Left lung (tissue), 14 donors: ENCODE measurements at places on chromosomes 2 and 18. TPM values are rescaled to one million over a fixed set of nuclear protein-coding genes. Genes with fewer than 3 reads are reported as not detected.
A peak's percentile ranks its signal among the peaks of the same experiment; 100 is the strongest.

The RAB17 gene
- 18.3 TPM for polyA plus RNA-seq

The EIF5B gene
- 54.2 TPM for polyA plus RNA-seq

GRCh38 chr2:64562148-64562784 lies 38.1 kb downstream of the AFTPH start:
- no peak for DNase-seq
- H3K27ac ChIP-seq = no peak overlapping the region
- H3K4me3 ChIP-seq = no peak overlapping the region
- H3K4me1 ChIP-seq = no peaks in the 10 kb centered on the region

- H3K4me1 ChIP-seq = no peaks in the 10 kb centered on the region
- H3K4me3 ChIP-seq = no peak overlapping the region
- no peaks in the 10 kb centered on the region for H3K36me3 ChIP-seq
- DNase-seq = no peak
Measured at GRCh38 chr2:102632380-102633175, 13.2 kb downstream of the SLC9A2 start.

- H3K36me3 ChIP-seq = no peaks in the 10 kb centered on the region
- H3K27ac ChIP-seq = no peak overlapping the region
- H3K4me3 ChIP-seq = no peak overlapping the region
- H3K27me3 ChIP-seq = no peaks in the 10 kb centered on the region
- H3K4me1 ChIP-seq = peaks cover 8% of the 10 kb centered on the region
Measured at GRCh38 chr2:233211548-233211895, 40.0 kb upstream of the ATG16L1 start.

GRCh38 chr2:43227830-43228281 lies 1.4 kb upstream of the ZFP36L2 start:
- peak overlapping the region; percentile 99 for H3K27ac ChIP-seq
- peaks cover 41% of the 10 kb centered on the region for H3K4me1 ChIP-seq
- H3K36me3 ChIP-seq = no peaks in the 10 kb centered on the region
- no peaks in the 10 kb centered on the region for H3K27me3 ChIP-seq

DNA sequence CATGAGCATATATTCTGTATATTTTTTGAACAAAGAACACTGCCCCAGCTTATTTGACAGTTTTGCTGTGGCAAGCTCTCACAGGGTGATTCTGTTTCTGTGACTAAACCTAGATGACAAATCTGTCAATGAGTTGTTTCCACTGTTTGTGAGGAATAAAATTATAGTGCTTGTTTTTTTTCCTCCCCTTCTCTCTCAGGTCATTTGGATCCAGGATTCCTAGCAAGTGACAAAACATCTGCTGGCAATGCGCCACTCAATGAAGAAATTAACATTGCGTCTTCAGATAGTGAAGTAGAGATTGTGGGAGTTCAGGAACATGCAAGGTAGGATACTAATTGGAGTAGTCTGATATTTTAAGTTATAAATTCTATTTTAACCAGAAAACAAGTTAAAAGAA lies 149.3 kb downstream of the HAUS1 start:
- H3K4me3 ChIP-seq = no peak overlapping the region
- no peaks in the 10 kb centered on the region for H3K27me3 ChIP-seq
- H3K4me1 ChIP-seq = peaks cover 12% of the 10 kb centered on the region
- DNase-seq = no peak

DNA sequence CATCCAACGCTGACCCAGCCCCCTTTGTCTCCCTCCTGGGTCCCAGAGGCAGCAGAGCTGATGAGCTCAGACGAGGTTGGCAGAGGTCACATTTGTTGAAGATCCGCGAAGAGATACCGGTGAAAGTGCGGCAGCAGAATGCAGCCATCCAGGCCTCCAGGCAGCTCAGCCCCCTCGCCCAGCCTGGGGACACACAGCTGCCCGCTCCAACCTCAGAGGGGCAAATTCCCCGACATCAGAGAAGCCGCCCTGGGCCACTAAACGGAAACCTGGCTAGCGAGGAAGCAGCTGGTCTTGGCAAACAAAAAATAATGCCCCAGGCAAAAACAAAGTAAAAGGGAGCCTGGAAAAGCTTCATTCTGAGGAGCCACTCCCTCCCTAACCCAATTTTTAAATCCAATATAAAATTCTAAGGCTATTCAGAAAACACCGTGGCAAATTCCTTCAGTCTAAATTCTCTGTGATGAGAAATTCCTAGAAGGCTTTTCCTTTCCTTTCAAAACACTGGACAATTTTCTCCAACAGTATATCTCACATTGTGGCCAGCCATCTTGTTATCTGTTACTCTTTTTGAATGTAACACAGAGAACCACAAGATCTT lies 262.4 kb downstream of the SS18 start:
- no peak for DNase-seq
- no peaks in the 10 kb centered on the region for H3K36me3 ChIP-seq
- H3K27me3 ChIP-seq = no peaks in the 10 kb centered on the region
- H3K27ac ChIP-seq = no peak overlapping the region

DNA sequence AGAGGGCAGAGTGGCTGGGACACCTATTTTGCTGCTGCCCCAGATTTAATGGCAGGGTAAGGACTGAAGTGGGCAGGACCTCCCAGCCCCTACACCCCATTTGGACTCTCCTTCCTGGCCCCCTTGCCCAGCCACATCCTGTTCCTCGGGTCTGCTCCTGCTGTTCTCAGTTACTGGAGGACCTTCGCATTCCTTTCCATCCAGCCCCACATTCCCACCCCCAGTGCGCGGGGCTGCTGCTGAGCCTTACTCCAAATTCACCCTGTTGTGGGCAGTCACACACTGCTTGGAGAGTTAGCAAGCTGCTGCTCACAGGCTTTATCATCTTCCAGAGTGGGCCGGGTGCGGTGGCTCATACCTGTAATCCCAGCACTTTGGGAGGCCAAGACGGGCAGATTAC lies 75.2 kb upstream of the SLC14A2 start:
- no peaks in the 10 kb centered on the region for H3K4me1 ChIP-seq
- H3K36me3 ChIP-seq = no peaks in the 10 kb centered on the region
- H3K4me3 ChIP-seq = no peak overlapping the region
- H3K27me3 ChIP-seq = no peaks in the 10 kb centered on the region

GRCh38 chr2:117269574-117269973 lies 544.9 kb upstream of the DDX18 start:
- H3K27ac ChIP-seq = no peak overlapping the region
- no peaks in the 10 kb centered on the region for H3K4me1 ChIP-seq
- H3K36me3 ChIP-seq = no peaks in the 10 kb centered on the region
- no peak overlapping the region for H3K4me3 ChIP-seq

DNA sequence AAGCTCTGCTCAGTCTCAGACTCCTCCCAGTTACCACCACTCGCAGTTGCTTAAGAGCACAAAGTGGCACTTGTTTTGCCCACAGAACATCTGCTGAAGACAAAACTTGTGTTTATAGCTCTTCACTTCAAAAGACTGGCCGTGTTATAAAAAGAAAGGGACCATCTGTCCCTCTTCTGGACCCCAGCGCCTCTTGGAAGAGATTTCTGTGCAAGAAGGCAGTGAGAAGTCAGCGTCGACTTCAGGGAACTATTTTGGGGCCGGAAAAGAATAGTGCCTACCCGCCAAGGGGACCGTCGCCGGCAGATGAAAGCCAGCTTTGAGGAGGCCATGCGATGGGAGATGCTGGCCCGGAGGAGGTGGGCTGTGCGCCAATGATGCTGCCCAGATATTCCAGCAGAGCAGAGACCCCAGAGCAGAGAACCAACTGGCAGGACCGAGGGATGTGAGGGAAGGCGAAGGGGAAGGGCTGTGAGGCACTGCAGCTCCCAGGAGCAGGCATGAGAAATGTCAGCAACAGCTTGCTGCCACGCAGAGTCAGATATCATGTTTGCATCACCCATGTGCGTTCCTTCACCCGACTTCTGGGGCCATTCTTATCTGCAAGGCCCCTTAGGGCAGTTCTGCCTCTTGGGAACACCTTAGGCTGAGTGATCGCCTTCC lies 270.9 kb downstream of the ATAD2B start:
- no peaks in the 10 kb centered on the region for H3K27me3 ChIP-seq
- no peaks in the 10 kb centered on the region for H3K4me1 ChIP-seq
- H3K27ac ChIP-seq = no peak overlapping the region
- no peaks in the 10 kb centered on the region for H3K36me3 ChIP-seq
- DNase-seq = no peak
- no peak overlapping the region for H3K4me3 ChIP-seq

- H3K4me1 ChIP-seq = no peaks in the 10 kb centered on the region
- no peaks in the 10 kb centered on the region for H3K27me3 ChIP-seq
- H3K4me3 ChIP-seq = no peak overlapping the region
- no peak for DNase-seq
Measured at GRCh38 chr2:202756598-202756997, 115.0 kb downstream of the ICA1L start.

- no peak for DNase-seq
- H3K27ac ChIP-seq = no peak overlapping the region
- H3K27me3 ChIP-seq = no peaks in the 10 kb centered on the region
- no peaks in the 10 kb centered on the region for H3K36me3 ChIP-seq
- H3K4me1 ChIP-seq = no peaks in the 10 kb centered on the region
Measured at GRCh38 chr2:84703831-84704230, 177.1 kb downstream of the TRABD2A start.
